ENCODE measurements at places on chromosomes 11 and 22.

GRCh38 chr22:21898354-21898896 is 31.0 kb upstream of the MAPK1 start:
- DNase-seq, result no peak

DNA sequence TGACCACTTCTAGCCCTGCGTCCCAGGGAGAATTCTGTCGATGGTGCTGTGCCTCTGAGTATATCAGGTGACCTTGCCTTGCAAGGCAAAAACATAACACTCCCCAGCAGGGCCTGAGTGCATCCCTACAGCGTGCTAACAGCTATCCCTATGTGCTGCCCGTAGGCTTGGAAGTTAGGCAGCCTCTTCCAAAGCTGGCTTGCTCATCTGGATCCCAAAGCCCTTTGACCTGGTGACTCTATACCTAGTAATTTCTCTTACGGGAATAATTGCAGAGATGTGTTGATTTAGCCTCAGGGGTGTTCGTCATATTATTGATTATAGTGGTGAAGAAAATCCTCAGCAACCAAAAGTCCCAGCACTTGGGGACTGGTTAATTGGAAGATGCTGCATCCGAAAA is 32.6 kb upstream of the CRYBB3 start:
- DNase-seq, result no peak

DNA sequence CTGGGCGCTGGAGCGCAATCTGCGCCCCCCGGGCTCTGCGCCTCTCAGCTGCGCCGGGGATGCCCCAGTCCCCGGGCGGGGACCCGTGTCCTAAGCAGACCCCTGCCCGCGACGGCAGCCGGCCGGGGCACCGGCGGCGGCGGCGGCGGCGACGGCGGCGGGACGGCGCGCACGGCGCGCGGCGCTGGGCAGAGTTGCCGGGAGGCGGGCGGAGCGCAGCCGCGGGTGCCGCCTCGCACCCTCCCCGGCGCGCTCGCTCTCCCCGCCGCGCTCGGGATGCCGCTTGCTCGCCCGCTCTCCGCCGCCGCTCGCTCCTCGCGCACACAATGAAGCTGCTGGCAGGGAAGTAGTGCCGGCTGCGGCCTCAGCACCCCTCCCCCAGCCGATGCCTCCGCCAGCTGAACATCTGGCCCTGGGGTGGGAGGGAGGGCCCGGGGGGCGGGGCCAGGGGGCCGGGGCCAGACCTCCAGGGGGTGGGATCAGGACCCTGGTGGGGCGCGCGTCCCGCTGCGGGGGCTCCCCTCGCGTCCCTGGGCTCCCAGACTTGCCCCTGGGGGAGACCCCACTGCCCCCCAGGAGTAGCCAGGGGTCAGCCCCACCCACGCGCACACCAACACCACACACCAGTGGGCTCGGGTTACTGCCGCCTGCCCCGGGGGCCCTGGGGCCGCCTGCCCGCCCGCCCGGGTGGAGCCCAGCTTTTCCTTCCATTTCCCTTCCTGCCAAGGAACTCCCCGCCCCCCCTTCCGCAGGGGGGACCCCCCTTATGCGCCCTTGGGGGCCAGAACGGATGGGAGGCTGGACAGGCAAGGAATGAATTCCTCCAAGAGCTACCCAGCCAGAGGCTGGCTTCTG is at the start of gene RCOR2:
Gene RCOR2 (minus strand): TSS at position 328 of the 855 bp plus-strand sequence. CDS start 708 bp downstream, outside the sequence.
- peak; percentile 89 for DNase-seq

- no peak for DNase-seq
Observed at GRCh38 chr11:70033711-70034070, 44.4 kb upstream of the ANO1 start.

GRCh38 chr11:36602135-36602534 is 4.1 kb upstream of the RAG2 start:
- no peak for DNase-seq

DNA sequence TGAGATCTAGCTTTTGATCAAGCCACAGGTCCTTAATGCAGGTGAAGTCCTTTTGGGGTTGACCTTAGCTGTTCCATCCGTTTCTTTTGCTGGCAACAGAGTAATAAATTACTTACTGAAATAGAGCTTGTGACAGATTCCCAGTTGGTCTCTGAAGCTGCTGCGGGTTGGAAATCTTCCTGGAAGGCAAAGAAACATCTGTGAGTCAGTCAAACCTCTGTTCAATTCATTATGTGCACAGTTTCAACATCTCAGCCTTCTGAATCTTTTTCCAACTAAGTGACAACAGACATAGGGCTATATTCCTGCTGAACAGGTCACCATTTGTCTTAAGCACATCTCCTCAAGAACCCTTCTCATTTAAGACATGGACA is 88.9 kb upstream of the DDI1 start:
- DNase-seq, result peak; percentile 67

DNA sequence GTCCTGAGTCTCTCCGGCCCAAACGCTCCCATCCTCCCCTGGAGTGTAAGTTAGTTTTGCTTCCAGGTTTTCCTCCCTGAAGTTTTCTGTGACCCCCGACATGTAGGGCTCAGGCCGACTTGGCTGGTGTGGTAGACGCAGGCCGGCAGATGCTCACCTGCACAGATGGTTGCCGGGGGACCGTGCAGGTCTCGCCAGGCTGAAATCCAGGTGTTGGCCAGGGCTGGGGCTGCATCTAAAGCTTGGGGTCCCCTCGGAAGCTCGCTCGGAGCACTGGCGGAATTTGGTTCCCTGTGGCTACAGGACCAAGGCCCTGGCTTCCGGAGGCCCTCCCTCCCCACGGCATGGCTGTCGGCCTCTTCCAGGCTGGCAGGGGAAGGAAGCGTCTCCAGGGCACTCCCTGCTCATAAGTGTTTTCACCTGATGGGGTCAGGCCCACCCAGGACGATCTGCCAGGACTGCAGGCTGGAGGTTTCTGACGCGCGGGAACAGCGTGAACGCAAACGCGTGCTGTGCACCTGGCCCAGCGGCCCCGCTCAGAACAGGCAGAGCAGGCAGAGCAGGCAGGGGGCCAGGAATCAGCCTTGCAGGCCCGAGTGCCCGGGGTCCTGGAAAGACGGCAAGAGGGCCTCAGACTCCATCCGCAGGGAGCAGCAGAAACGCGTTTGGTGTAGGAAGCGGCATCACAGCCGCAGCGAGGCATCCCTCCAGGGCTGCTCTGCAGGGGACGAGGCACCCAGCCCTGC is 258.2 kb downstream of the BRD1 start:
- DNase-seq, result no peak

DNA sequence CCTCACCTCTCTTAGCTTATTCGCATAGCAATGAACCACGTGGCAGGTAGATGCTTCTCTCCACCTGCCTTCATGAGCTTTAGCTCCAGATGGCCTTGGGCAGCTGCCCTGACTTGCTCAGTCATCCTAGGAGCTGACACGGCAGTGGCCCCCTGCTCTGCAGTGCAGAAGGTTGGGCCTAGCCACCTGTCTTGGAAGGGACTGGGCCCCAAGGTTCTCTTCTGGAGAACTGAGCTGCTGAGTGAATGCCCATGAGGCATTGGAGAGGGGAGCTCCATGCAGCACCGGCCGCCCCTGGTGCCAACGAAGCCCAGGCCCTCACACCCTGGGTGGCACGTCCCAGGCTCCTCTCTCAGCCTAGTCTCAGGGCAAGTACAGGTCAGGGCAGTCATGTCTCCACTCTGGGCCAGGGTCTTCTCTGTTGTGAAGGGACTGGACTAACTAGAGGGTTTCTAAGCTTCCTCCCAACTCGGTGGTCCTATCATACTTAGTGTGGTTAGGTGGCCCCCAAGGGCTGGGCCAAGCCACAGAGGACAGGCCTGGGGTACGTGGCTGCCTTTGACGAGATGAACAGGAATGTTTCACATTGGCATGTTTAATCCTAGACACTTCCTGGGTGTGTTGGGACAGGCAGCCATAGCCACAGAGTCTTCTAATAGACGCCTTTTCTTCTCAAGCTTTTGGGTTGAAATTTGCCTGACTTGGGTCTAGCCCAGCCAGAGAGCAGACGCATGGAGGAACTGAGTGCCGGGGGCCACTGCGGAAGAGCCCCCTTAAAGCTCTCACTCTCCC is 47.9 kb downstream of the ALX4 start:
- no peak for DNase-seq

DNA sequence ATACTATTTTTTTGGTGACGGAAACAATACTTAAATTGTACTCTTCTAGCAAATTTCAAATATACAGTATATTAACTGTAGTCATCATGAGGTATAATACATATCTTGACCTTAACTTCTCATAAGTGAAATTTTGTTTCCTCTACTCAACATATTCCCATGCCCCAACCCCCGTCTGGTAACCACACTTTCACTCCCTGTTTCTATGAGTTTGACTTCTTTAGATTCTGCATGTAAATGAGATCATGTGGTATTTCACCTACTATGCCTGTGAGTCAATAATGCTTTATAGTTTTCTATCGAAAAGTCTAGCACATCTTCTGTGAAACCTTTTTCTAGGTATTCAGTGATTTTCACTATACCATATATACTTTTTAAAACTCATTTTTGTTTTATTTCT is 663.2 kb downstream of the CNTN5 start:
- DNase-seq, result no peak

GRCh38 chr11:75667831-75668450 is 897 bp downstream of the MAP6 start:
- peak; percentile 27 for DNase-seq

GRCh38 chr11:33689085-33689484 is 11.5 kb downstream of the C11orf91 start:
- no peak for DNase-seq

- no peak for DNase-seq
Observed at GRCh38 chr22:23779731-23780130, 7.0 kb upstream of the SMARCB1 start.

- DNase-seq, result no peak
Observed at GRCh38 chr11:1792461-1792860, 28.7 kb upstream of the CTSD start.

- no peak for DNase-seq
Observed at GRCh38 chr11:122763108-122763507, 75.2 kb upstream of the CRTAM start.

GRCh38 chr11:29914203-29914930 is 102.5 kb downstream of the KCNA4 start:
- peak; percentile 67 for DNase-seq

GRCh38 chr11:112343368-112344039 is 82.8 kb upstream of the PLET1 start:
- peak; percentile 35 for DNase-seq

GRCh38 chr11:1878137-1879031 is 13.3 kb downstream of the PRR33 start:
- no peak for DNase-seq

GRCh38 chr11:133956650-133957633 is at the start of gene IGSF9B:
Gene IGSF9B (minus strand): TSS chr11:133956968. CDS start chr11:133956754, 214 bp downstream.
- DNase-seq, result peak; percentile 69

GRCh38 chr22:50326956-50327710 is at the start of gene DENND6B:
Gene DENND6B (minus strand): TSS chr22:50327012. CDS start chr22:50326988, 24 bp downstream.
- DNase-seq, result peak; percentile 77

- peak; percentile 23 for DNase-seq
Observed at GRCh38 chr11:79264284-79264683, 176.5 kb downstream of the TENM4 start.

- no peak for DNase-seq
Observed at GRCh38 chr11:131910178-131910522, 539.7 kb downstream of the NTM start.

DNA sequence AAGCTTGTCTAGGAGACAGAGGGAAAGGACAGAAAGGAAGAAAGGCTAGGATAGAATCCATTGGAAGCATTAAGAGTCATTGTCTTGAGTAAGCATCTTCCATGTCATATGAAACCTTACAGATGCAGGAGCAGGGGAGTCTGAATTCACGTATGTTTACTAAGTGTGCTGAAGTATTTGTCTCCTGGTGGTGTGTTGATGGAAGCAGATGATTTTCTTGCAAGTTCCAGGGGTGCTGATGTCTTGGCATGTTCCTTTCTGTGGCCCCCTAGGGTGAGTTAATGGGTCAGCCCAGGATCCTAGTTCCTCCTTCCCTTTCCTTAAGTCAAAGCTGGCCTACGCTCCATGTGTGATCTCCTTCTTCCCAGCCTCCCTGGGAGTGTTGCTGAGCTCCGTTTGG is 110.2 kb downstream of the TEAD1 start:
- DNase-seq, result no peak

DNA sequence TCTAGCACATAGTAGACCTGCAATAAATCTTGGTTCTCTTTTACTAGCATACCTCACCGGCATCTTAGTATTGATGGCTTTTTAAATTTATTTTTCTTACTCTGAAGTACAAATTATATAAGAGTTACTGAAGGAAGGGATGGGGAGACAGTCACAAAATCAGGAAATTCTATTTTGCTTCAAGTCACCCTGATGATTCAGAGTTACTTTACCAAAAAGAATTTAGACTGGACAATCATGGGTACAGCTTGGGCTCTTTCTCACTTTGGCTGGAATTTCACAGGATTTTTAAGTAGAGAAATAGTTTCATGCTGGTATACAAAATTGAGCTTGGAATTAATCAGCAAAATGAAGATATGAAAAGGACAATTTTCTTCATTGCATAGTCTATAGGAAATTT is 919.2 kb downstream of the METTL15 start:
- DNase-seq, result no peak

DNA sequence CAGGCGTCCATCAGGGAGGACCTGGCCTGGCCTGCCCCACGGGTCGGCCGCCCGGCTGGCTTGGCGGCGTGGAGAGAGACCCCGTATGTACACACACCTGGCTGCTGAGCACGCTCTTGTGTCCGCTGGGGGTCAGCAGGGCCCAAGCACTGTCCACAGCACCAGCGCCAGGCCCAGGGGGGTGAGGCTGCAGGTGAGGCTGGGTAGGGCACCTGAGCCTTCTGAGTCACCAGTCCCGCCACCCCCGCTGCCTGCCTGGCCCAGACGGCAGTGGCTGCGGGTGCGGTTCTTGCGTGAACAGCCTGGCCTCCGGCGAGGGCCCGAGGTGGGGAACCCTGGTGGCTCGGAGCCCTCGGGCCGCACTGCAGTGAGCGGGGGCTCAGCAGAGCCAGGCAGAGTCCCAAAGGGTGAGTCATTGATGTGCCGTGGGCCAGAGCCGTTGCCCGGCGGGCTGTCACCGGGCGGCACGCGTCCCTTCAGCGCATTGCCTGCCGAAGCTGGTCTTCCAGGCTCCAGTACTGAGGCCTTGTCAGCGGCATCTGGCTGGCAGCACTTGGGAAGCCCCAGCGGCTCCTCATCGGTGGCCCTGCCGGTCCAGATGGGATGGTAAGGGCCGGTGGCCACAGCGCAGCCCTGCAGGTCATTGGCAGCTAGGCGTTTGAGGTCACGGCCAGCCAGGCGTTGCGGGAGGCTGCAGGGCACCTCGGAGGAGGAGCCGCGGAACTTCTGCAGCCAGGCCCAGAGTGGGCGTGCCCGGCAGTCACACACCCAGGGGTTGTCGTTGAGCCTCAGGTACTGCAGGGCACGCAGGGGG is 26.3 kb downstream of the RTN4R start:
- no peak for DNase-seq

GRCh38 chr22:30535182-30535581 is 11.4 kb downstream of the SEC14L6 start:
- no peak for DNase-seq

DNA sequence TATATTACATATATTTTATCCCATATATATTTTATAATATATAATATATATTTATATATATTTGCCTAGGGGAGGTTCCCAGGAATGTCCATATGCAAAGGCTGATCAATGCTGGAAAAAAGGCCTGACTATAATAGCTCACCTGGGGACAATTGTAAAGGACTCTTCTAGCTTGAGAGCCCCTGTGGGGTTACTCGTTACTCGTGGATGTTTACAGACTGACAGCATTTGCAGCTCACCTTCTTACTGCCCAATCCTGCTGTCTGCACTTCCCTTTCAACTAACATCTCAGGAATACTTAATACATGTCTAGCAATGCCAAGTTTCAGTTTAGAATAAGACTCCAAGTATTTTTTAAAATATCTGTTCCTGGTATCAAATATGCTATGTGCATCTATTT is 1365.4 kb upstream of the RAG2 start:
- DNase-seq, result no peak

- no peak for DNase-seq
Observed at GRCh38 chr22:22450343-22450839, 58.2 kb downstream of the ZNF280B start.
